Sciatic nerve (tissue), 2 donors: ENCODE measurements at places on chromosomes 11 and 22. TPM values are rescaled to one million over a fixed set of nuclear protein-coding genes. Genes with fewer than 3 reads are reported as not detected.

The OR52A1 gene
- not detected for total RNA-seq

The CD6 gene
- total RNA-seq, result 2.5 TPM

The ASRGL1 gene
- total RNA-seq, result 17.0 TPM

- no peak for DNase-seq
Measured at GRCh38 chr11:75508051-75508561, 17.6 kb downstream of the GDPD5 start.

GRCh38 chr11:113796663-113797259 is 17.2 kb downstream of the CLDN25 start:
- DNase-seq, result no peak

GRCh38 chr22:22425783-22426624 is 82.5 kb downstream of the ZNF280B start:
- DNase-seq, result no peak

- DNase-seq, result peak; percentile 27
Measured at GRCh38 chr22:44195189-44195871, 14.6 kb downstream of the PARVG start.
